ENCODE measurements at places on chromosomes 1 and 21.

DNA sequence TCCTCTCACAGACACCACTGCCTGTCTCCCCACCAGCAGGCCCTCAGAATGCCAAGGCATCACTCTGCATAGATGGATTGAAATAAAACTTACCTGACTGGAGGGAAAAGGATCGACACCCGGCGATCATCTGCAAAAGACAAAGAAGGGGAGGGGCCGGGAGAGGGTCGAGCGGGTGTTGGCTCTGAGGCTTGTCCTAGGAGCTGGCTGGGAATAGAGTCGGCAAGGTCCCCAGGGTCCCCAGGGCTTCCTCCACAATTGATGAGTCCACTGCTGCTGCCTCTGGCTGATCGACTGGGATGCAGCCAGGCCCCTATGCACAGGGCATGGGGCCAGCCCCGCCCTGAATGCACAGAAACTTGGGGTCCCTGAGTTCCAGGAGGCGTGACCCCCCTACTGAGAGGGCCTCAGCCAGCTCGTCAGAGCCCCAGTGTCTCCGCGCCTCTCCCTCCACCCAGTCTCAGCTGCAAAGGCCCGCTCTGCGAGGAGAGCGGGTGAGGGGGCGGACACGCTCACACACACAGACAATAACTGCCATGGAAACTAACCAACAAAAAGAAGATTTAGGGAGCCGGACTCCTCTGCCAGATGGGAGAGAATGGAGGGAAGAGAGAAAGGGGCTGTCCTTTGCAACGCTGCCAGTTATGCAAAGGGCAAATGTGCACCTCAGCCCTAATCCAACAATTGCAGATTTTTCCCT, at the start of gene KLHDC8A:
KLHDC8A (minus strand) TSS at position 483 of the 700 bp plus-strand sequence. CDS start 13,318 bp downstream, outside the sequence.
- no peak for DNase-seq

DNA sequence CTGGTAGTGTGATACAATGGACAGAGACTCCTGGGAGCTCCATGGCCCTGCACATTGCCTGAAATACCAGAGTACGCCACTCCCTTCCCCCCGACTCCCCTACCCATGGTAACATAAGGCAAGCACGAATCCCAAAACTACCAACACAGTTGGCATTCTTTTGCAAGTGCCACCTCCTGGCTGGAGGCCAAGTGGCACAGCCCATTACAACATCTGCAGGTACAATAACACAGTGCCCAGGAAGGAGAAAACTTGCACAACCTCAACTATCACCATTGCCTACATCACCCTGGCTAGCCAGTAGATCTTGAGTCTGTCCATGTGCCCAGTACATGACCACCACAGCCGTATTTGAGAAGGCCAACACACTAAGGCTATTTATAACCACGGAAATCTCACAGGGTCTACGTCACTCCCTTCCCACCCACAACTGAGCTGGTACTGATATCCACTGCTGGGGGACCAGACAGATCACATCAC, 11.7 kb downstream of the ADAMTS1 start:
- DNase-seq: no peak

DNA sequence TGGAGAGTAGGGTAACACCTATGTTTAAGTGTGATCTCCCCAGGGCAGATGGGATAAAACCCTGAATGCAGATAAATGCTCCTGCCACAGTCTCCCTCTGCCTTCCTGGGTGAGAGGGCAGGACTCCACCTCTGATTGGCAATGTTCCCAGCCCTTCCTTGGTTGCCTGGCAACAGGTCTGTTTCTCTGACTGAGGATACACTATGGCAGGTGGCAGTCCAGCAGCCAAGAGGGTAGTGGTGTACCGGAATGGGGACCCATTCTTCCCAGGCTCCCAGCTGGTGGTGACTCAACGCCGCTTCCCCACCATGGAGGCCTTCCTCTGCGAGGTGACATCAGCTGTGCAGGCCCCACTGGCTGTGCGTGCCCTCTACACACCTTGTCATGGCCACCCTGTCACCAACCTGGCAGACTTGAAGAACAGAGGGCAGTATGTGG, at the start of gene DCDC2B:
DCDC2B (plus strand) TSS at position 199 of the 438 bp plus-strand sequence; CDS start at position 204, 5 bp downstream.
- DNase-seq: no peak

GRCh38 chr1:145985502-145986439, 10.6 kb downstream of the TXNIP start:
- DNase-seq: peak; percentile 29

DNA sequence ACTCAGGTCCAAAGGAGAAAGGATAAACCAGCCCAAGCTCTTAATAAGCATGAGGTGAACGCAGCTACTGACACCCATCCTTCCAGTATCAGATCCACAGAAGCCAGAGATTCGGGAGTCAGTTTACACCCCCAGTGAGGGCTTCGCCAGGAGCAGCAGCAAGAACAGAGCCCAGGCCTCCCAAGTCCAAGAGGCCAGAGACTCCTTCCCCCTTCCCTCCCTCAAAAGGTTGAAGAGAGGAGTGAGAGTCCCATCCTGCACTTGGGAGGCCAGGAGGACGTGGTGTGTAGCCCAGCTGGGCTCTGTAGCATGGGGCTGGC, 72.8 kb downstream of the MRPL37 start:
- DNase-seq: no peak

DNA sequence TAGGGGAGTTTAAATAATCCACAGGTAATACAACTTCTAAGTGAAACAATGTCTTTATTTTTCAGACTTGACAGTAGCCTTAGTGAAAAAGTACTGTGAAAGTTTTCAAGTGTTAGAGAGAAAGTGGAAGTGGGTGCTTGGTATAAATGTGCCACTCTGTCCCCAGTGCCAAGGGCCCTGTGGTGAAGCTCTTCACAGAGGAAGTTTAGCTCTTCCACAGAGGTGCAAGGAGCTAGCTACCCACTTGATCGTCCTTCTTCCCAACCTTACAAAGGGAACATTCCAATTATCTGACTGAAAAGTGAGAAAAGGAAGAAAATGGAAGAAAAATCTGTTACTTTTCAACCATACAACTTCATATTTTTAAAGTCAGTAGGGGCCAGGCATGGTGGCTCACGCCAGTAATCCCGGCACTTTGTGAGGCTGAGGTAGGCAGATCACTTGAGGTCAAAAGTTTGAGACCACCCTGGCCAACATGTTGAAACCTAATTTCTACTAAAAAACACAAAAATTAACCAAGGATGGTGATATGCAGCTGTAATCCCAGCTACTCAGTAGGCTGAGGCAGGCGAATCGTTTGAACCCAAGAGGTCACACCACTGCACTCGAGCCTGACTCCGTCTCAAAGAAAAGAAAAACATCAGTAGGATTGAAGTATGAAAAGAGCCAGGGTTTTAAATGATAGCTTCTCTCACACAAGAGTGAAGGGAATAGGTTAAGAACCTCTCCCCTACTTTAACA, 41.0 kb upstream of the PTPRC start:
- DNase-seq: no peak

- DNase-seq: no peak
Observed at GRCh38 chr1:28115267-28115666, 26.9 kb upstream of the EYA3 start.
